ENCODE measurements at places on chromosomes 1 and 21. TPM values are rescaled to one million over a fixed set of nuclear protein-coding genes. Genes with fewer than 3 reads are reported as not detected.

Gene EFNA4
- 5.7 TPM for total RNA-seq

Gene ZNF593
- 23.0 TPM for total RNA-seq

Gene CRP
- not detected for total RNA-seq

Gene LCE1D
- not detected for total RNA-seq

DNA sequence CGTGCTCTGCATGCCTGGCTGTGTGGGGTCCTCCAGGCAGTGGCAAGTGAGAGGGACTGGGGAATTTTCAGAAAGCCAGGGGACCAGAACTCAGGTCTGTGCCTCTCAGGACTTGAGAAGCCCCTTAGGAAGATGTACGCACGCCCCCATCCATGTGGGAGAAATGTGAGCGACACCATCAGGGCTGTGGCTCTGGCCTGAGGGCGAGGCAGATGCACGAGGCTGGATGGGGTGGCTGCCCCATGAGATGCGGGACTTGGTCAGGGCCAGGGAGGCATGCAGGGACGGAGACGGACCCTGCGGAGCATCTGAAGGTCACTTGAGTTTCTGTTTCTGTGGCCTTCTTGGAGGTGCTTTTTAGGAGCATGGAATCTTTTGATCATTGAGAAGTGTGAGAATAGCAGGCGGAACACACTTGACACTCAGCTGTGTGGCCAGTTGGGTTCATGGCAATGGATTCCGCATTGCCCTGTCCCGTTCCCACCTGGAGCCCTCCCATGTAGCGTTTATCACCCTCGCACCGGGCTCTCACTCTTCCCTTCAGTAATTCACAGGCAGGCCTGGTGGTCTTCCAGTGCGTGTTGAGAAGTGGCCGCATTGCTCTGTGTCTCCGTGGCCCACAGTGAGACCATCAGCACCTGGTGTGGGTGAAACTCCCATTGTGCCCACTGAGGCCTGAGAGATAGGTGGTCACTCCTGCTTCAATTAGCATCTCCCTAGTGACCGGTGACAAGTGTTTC is 30.7 kb upstream of the ACTRT2 start:
- DNase-seq = no peak

- no peak for DNase-seq
Observed at GRCh38 chr1:183636334-183636682, 725 bp upstream of the ARPC5 start.

- no peak for DNase-seq
Observed at GRCh38 chr1:202434059-202434458, 85.6 kb downstream of the PPP1R12B start.

DNA sequence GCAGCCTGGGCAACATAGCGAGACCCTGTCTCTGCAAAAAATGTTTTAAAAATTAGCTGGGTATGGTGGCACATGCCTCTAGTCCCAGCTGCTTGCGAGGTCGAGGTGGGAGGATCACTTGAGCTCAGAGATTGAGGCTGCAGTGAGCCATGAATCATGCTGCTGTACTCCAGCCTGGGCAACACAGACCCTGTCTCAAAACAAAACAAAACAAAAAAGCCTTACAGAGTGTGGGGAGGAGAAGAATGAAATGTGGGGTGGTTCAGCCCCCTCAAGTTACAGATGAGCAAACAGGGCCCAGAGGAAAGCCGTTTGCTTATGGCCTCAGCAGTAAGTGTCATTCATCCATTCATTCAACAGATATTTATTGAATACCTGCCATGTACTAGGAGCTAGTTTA is 40.7 kb downstream of the RPS6KA1 start:
- no peak for DNase-seq

DNA sequence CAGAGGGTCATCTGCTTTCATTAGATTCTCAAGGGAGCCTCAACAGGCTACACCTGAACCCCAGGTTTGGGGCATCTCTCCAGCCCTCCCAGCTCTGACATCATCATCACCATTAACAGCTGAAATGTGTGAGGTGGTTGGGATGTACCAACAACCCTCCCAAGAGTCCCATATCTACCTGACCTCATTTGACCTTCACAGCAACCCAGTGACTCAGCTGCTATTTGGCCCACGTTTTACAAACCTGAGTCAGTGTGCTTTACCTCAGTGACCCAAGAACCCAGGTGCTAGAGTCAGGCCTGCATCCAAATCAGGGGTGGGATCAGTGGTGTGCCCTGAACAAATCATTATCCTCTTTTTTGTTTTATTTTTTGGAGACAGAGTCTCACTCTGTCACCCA is 53.3 kb upstream of the TINAGL1 start:
- DNase-seq = no peak

- no peak for DNase-seq
Observed at GRCh38 chr1:30798389-30799232, 41.0 kb upstream of the LAPTM5 start.

GRCh38 chr1:30661311-30661710 is 62.1 kb downstream of the MATN1 start:
- DNase-seq = no peak

DNA sequence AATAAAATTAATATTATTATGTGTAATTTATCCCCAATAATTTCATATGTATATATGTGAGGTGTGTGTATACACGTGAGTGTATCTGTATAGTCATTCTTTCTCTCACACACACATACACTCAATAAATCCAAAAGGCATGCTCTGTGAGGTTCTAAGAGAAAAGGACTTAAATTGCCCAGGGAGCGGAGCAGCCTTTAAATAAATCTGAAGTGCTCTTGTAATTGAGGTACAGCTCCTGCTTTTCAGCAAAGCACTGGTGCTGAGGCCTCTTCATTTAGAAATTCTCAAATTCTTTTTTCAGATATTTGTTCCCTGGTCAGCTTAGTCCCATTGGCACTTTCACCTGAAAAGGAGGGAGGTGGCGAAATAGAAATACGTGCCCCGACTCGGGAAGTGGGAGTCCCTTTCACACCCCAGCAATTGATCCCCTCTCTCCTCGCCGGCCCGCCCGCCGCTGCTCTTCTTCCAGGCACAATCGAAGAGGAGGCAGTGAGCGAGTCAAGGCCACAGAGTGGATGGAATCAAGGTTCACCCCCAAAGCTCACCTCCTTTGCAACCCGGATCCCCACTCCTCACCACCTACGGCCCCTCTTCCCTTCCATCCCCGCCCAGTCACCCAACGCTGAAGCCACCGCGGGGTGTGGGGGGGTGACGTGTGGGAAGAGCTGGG is 944 bp downstream of the PLPPR5 start:
- DNase-seq = no peak

DNA sequence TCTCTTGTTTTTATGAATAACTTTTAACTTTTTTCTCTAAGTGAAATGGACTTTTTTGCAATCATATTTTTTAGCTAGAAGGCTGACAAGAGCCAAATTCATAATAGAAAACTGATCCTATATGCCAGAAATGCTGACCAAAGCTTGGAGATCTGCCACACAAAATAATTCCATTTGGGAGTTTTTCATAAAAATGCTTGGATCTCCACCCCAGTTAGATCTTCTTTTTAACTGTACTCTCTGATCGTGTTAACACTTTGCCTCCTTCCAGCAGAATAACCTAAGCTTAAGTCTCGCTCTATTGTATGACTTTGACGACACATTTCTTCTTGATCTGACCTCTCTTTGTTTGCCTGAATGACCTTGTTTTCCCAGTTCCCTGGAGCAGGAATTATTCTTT is 16.8 kb downstream of the FLG2 start:
- no peak for DNase-seq

DNA sequence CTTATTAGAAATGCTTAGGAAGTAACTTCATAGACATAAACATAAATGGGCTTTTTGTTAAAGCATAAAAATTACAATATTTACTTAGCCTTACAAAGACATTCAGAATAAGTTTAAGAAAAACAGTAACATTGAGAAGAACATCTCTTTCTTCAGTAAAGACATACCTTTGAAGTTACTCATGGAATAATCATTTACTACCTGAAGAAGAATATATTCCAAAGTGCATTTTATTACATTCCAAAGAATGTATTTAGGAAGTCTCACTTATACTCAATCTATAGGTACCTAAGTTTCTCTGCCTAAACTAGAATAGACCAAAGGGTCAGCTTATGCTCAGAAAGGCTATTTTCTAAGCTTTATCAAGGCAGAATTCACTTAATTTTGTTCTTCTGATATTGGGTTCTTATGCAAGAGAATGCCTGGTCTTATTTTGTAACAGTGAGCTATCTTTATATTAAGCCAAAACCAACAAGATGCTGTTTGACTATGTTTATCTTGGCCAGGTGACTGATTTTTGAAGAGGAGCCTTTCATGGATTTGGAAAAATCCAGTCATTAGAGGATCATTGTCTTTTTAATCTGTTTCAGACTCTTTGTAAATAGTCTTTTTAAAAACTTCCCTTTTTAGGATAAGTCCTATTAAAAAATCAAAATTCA is 110.1 kb downstream of the OLFML2B start:
- no peak for DNase-seq

GRCh38 chr1:52385376-52385775 is 18.8 kb downstream of the ORC1 start:
- no peak for DNase-seq

DNA sequence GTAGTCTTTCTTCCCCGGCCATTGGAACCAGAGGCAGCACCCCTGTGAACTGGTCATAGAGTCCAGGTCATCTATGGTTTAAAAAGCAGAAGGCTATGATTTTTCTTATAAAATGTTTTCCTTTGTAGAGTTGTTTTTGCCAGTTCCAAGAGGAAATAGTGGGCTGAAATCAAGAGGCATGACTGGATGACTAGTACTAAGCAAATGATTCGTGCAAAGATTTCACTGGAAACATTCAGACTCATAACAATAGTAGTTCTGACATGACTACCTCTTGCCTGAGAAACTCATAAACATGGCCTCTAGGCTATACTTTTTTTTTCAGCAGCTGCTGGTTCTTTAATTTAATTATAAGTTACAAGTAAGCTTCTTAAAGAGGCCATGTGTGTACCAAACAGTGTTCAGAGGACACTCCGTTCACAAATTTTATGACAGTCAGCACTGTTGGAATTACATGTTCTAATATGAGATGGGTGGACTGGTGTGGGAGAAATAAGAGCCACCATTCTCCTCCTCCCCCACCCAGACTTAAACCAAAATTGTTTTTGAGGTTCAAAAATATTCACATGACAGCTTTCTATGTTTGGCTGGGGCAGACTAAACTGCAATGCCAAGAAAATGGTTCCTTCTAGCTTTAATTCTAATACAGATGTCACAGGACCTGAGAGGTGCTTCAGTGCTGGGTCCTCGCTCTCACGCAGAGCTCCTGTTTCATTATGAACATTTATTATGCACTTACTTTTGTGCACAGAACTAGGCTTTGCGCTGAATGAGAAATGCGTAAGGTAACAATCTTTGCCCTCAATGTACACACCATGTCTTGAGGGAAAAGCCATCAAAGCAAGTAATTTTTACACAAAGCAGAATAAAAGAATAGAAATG is 147.5 kb downstream of the ZC3H11B start:
- no peak for DNase-seq

GRCh38 chr1:903721-904271 is 19.9 kb upstream of the SAMD11 start:
- no peak for DNase-seq

Measured in activated naive CD4-positive, alpha-beta T cell treated with anti-CD3 and anti-CD28 coated beads, Interleukin-2, amount 50 U/mL, for 72 hours (primary cell).